ENCODE measurements at places on chromosomes 5 and 9. TPM values are rescaled to one million over a fixed set of nuclear protein-coding genes. Genes with fewer than 3 reads are reported as not detected.

The RASEF gene
- total RNA-seq = 18.9 TPM

The PRDM9 gene
- 0.56 TPM for total RNA-seq

The C5orf58 gene
- total RNA-seq = not detected

The FOXE1 gene
- 0.88 TPM for total RNA-seq

The SPINK1 gene
- total RNA-seq = 1,467 TPM

The ELOVL7 gene
- 41.8 TPM for total RNA-seq

The PRKAA1 gene
- total RNA-seq = 90.4 TPM

The RMI1 gene
- 5.4 TPM for total RNA-seq

The MEIKIN gene
- total RNA-seq = not detected

The MVB12B gene
- total RNA-seq = 12.1 TPM

The SLC25A48 gene
- total RNA-seq = 1.0 TPM

The GPR21 gene
- total RNA-seq = 0.50 TPM

The TMEFF1 gene
- total RNA-seq = 13.7 TPM

The FAM53C gene
- 33.6 TPM for total RNA-seq

The CCDC183 gene
- total RNA-seq = 17.7 TPM

The EDIL3 gene
- 42.4 TPM for total RNA-seq

The INSYN2B gene
- 1.7 TPM for total RNA-seq

The GPR151 gene
- not detected for total RNA-seq
